ENCODE measurements at places on chromosomes 4 and X.

- DNase-seq = no peak
These were observed 31.0 kb upstream of the SOD3 start for GRCh38 chr4:24764345-24764744.

GRCh38 chrX:41667631-41668030 lies 21.1 kb upstream of the GPR34 start:
- no peak for DNase-seq

DNA sequence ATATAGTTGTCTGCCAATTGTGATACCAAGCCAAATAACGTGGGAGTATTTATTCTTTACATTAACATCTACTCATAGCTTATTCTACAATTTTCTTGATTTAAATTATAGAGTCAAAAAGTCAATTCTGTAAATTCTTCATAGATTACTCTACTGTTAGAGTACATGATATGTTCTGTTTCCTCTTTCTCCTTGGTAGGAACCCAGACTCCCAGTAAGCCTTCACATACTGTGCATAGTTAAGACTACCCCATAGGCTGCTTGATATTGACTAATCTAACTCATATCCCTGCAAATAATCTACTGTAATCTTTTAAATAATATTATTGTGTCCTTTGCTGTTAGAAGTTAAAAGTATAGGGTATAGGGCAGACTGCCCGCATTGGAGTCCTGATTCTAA lies 35.4 kb downstream of the BANK1 start:
- no peak for DNase-seq

DNA sequence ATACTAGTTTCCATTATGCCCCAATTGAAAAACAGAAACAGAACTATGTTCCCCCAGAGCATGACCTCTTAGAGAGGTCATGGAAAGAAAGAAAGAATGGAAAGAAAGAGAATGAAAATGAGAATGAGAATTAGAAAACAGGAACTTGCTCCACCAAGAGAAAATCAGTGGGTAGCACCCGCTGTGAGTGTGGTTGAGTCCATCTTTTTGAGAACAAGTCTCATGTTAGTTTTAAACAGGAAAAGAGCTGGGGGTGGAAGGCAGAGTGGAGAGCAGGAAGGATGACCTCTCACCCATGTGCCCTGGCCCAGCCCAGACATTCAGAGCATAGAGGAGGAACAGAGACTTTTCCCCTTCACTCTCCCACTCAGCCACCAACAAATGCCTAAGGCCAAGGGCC lies 4.9 kb downstream of the GSX2 start:
- no peak for DNase-seq

GRCh38 chr4:18626366-18626765 lies 604.8 kb upstream of the LCORL start:
- DNase-seq = no peak

GRCh38 chr4:93061826-93062225 lies 758.1 kb downstream of the GRID2 start:
- DNase-seq = no peak

GRCh38 chr4:175637762-175638161 lies 174.3 kb downstream of the GPM6A start:
- no peak for DNase-seq

- DNase-seq = no peak
These were observed 524.8 kb downstream of the PPARGC1A start for GRCh38 chr4:23365086-23365485.

- DNase-seq = no peak
These were observed 112.0 kb downstream of the SHROOM3 start for GRCh38 chr4:76546759-76547742.

- no peak for DNase-seq
These were observed 90.5 kb upstream of the ZNF827 start for GRCh38 chr4:146029147-146029546.

DNA sequence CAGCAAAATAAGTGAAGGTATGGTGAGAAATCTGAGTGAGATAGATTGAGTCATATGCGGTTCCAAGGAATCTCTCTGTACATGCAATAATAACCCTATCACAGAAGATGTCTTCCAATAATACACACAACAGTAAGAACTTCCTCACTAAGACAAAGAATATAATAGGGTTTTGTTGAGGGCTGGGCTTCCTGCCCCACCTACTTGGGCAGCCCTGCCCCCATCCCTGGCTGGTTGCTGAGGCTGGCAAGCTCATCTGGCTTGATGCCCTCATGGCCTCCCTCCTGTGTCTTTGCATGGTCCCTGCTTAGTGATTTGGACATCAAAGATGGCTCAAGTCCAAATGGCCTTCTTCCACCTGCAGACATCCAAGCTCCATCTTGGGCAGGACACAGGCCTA lies 2.7 kb downstream of the GEMIN8 start:
- no peak for DNase-seq

- no peak for DNase-seq
These were observed 24.6 kb downstream of the ADGRG2 start for GRCh38 chrX:19097553-19098283.

DNA sequence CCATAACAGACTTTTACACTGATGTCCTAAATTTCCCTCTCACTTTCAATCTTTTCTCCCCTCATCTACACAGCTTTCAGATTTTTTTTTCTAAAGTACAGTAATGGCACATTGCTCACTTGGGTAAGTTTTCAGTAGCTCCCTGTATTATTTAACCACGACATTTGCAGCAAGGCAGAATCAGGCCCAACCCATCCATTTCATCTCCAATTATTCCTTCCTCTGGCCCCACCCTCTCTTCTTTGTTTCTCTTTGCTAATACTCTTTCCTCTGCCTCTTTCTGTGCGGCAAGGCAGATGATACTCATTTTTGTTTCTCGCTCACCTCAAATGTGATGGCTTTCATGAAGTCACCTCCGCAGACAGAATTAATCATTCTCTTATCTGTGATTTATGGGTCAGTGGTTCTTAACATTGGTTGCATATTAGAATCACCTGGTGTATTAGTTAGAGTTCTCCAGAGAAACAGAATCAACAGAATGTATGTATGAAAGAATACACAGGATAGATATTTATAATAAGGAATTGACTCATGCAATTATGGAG lies 43.4 kb upstream of the GATB start:
- DNase-seq = no peak

DNA sequence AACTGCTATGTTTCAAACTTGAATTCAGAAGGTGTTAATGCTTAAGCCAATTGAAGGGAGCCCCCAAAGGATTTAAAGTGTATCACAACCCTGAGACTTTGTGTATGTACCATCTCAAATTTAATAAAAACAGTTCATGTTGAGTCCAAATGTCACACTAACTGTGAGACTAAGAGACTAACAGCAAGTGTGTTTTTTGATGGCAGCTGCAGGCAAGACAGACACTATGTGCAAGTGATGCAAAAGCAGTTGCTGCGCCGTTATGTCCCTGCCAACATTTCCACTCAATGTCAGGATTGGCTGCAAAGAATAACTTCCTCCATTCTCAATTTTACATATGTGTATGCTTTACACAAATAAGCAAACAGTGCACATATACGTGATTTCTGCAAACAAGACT lies 594.6 kb downstream of the IL15 start:
- no peak for DNase-seq

- no peak for DNase-seq
These were observed 76.8 kb downstream of the LNX1 start for GRCh38 chr4:53514509-53514908.

DNA sequence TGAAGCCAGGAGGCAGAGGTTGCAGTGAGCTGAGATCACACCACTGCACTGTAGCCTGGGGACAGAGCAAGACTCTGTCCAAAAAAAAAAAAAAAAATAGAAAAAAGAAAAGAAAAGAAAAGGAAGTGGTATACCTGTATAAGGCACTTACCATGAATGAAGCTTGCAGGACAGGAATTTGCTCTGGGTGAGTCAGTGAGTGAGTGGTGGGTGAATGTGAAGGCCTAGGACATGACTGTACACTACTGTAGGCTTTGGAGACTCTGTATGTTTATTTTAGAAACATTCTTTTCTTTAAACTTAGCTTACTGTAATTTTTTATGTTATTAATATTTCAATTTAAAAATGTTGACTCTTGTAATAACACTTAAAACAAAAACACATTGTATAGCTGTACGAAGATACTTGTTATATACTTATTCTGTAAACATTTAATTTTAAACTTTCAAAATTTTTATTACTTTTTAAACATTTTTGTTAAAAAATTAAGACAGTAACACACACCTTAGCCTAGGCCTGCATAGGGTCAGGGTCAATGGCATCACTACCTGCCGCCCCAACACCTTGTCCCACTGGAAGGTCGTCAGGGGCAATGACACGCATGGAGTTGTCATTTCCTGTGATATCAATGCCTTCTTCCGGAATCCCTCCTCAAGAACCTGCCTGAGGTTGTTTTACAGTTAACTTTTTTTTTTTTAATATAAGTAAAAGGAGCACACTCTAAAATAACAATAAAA lies 78.7 kb downstream of the CLNK start:
- no peak for DNase-seq

DNA sequence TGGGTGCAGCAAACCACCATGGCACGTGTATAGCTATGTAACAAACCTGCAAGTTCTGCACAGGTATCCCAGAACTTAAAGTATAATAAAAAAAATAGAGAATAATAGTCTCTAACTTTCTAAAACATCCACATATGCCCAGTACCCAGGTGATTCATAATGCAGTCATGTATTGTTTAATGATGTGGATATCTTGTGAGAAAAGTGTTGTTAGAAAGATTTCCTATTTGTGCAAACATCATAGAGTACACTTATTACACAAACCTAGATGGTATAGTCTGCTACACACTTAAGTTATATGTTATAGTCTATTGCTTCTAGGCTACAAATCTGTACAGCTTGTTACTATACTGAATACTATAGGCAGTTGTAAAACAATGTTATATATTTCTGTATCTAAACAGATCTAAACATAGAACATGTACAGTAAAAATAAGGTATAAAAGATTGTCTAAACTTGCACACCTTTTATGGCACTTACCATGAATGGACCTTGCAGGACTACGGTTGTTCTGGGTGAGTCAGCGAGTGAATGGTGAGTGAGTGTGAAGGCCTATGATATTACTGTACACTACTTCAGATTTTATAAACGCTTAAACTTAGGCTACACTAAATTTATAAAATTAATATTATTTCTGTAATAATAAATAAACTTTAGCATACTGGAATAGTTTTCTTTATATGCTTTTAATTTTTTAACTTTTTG lies 232.2 kb upstream of the SLIT2 start:
- no peak for DNase-seq

DNA sequence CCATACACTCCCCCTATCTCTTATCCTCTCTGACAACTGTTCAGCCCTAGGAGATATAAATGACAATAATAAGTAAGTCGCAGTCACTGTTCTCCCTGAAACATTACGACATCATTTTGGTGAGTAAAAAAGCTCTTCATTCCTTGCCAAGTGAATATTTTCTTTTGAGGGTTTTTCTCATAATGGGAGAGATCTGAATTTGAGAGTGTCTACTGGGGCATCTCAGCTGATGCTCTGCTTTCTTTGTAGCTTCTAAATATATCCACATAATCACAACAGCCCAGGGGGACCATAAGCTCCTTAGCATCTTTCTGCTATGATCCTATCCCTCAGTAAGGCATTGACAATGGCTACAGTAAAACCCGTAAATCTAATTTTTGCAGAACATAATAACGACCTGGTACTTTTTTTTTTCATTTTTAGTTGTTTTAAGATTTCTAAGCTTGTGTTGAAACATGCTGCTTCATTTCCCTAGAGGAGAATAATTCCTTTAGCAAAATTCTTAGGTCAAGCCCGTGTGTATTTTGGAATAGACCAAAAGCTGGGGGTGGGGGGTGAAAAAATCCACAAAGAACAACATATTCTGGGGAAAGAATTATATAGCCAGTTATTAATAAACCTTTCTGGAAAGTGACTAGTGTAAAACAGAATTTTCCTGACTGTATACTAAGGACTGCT lies 78.1 kb upstream of the GPM6B start:
- no peak for DNase-seq

GRCh38 chr4:106691749-106692148 lies 323.2 kb upstream of the GIMD1 start:
- no peak for DNase-seq

DNA sequence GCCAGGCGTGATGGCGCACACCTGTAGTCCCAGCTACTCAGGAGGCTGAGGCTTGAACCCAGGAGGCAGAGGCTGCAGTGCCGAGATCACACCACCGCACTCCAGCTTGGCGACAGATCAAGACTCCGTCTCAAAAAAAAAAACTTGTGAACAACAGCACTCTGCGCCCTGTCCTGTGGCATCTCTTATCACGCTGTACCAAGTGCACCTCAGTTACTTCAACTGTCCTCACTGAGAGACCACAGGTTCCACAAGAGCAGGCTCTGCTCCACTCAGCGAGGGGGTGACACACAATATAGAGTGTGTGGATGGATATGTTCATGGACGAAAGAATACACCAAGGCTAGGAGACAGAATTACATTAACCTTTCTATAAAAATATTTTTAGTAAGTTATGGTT lies 49.3 kb downstream of the ADGRA3 start:
- DNase-seq = no peak

GRCh38 chr4:121168446-121169281 lies 4.5 kb upstream of the TNIP3 start:
- DNase-seq = no peak

DNA sequence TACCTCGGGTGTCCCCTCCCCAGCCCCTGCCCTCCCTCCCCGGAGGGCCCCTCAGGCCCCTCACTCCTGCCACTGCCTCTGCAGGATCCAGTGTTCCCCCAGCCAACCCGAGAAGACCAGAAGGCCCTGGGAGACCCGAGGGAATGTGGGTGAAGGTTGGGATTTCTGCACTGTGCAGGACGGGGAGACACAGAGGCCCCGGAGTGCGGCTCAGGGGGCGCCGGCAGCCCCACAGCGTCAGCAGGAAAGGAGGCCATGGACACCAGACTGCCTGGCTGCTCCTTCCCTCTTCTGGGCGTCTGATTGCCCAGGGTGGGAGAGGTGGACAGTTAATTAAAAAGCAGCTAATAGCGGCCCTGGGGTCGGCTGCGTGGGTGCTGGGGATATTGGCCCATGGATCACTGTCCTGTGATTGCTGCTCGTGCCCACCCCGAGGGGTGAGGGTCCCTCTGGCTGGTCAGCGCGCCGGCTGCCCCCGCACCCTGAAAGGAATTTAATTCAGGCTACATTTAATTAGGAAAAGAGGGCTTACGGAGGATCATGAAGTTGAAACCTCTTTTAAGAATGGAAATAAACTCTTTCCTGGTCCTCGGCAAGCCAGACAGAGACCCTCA lies 57.8 kb upstream of the NKX1-1 start:
- no peak for DNase-seq

GRCh38 chr4:27638163-27638915 lies 777.7 kb downstream of the STIM2 start:
- no peak for DNase-seq

Data from stimulated activated CD8-positive, alpha-beta memory T cell treated with anti-CD3 and anti-CD28 coated beads, Interleukin-4, amount 100 ng/mL, for 1 hour (primary cell).